ENCODE measurements at places on chromosomes 7 and 10.

DNA sequence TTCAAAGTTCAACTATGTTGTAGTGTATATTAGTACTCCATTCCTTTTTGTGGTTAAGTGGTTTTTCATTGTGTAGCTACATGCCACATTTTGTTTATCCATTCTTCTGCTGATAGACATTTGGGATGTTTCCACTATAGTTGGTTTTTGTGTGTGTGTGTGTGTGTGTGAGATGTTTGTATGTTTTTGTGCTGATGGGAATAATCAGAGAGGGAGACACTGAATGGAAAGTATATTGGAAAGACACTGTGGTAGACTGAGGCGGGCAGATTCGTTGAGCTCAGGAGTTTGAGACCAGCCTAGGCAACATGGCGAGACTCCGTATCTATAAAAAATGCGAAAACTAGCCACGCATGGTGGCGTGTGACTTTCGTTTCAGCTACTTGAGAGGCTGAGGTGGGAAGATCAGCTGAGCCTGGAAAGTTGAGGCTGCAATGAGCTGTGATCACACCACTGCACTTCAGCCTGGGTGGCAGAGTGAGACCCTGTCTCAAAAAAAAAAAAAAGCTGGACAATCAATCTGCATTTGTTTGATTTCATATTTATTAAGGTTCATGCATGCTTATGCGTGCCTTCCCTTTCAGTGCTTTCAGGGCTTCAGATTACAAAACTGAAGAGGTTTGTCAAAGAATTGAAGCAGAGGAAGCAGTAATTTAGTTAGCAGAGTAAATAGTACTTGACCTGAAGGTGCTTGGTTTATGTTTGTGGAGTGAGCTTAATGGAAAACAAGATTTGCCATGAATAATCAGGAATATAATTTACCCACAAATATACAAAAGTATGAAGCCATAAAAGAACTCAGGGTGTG, 14.7 kb downstream of the SEC24C start:
- DNase-seq, result no peak

DNA sequence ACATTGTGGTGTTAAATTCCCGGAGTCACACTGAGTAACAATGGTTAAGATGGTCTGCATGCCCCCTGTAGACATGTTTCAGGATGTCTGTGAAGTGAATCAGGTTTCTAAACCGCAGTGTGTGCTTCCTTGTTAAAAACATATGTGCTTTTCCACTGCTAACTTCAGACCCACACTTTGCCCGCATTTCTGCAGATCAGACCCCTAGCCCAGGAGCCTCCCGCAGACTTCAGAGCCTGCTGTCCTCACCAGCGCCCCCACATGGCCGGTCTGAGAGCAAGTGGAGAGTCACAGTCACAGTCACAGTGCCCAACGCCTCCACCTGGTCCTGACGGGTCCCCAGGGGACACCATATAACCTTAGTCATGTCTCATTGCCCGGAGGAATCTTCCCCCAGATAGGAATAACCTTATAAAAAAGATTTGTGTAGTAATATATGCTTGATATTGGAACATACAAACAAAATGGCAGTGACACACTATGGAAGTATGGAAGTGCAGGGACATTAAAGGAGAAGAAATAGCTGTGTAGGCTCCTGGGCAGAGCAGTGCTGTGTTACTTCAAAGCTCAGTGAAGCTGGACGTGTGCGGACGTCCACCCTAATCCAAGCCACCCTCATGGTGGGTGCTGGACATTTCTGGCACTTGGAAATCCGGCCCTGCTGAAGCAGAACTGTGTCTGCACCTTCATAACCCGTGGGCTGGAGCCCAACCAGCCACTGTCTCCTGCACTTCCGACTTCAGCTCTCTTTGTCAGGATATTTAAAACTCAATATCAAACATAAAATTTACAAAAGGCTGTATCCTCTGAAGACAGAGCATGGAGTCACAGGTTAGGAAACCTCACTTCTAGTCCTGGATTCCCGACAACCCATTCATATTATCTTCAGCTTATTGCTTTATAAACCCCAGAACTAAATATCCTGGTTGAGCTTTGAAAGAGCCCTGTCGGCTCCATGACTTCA, 29.0 kb downstream of the GSTO2 start:
- DNase-seq, result peak; percentile 89

DNA sequence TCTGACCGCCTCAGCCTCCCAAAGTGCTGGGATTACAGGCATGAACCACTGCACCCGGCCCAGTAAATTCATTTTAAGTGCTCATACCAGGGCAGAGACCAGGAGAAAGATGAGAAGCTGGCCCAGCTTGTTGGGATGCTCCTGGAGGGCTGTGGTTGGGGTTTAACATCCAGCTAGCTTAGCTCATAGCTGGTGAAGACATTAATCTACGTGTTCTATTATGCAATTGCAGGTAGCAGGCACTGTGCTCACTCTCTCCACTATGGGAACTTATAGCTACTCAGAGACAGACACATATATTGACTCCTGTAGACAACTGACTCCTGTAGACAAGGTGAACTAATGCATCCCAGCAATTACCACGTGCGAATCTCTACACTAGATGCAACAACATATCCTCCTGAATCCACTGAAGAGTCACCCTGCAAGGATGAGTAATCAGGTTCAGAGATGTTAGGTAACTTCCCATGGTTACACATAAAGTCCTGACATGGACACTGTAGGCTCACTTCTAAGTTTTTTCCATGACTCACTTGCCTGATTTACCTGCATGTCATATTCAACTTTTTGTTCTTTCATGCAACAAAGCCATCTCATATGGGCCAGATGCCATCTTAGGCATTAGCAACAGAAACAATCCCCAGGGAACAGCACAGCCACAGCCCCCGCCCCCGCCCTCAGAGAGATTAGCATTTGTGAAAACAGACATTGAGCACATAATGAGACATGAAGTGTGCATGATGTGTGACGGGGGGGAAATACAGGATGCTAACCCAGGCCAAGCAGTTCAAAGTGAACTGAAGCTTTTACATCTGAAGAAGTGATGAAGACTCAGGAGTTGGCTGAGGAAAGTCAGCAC, 37.2 kb downstream of the ERLIN1 start:
- DNase-seq, result no peak

DNA sequence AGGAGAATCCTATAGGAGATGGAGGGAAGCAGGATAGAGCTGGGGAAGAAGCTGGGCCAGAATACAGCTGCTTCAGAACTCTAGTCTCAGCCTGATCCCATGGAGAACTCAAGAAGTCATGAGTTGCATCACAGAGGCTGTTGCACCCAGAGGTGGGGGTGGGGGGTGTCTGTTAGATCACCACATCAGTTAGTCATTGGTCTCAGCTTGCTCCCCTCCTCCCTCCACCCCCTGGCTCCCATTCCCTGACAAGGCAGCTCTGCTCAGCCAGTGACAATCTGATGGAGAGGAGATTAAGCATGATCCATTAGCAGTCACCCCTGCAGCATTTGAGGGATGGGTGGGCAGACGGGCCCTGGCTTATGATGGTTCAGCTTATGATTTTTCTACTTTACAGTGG, 58.4 kb upstream of the FGL2 start:
- DNase-seq, result no peak

DNA sequence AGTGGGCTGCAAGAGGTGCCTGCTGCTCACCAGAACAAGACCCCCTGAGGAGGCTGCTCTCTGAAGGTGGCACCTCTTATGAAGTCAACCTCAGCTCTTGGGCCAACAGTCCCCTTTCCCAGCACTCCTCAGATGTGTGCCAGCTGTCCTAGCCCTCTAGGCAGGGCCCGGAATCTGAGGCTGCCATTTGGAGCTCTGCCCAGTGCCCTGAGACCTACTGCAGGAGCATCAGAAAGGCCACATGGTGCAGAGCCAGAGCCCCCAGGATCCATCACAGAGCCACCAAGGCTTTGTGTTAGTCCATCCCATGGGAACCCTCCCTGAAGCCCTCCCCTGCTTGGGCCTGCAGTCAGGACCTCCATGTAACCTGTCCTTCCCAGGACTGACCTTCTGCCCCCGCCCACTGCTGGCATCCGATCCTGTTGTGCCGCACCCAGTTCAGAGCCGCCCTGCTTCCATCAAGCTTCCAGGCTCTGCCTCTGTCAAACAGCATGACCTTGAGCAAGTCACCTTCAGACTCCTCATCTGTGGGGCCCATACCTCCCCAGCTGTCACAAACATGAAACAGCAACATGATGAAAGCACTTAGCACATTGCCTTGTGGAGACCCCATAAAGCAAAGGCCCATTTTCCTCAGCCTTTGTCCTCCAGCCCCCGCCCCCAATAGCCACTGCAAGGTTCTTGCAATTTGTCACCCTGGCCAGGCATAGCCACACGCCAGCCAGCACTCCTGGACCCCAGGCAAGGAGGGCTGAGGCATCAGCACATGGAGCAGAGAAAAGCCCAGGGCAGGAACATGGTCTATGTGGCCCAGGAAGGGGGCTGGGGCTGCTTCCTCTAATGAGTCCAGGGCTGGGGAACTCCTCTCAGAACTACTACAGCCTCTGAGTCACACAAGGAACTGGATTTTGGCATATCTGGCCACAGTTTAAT, 51.7 kb downstream of the GRID1 start:
- DNase-seq, result no peak

GRCh38 chr10:22685926-22686325, 28.5 kb downstream of the PIP4K2A start:
- DNase-seq, result no peak

DNA sequence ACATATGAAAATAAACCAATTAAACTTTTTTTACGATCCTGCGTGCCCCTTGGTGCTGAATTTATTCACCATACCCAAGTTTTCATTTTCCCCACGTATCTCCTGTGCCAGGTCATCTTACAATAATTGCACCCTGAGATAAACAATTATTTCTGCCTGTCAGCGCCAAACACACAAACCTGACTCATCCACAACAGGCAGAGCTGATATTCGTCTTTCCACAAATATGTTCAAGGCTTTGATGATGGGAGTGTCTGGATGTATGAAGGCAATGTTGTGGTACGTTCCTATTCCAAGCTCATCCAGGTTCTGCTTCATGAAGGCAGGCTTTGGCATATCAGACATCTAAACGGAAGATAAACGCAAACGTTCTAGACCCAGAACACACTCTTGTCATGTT, 45.8 kb upstream of the RHEB start:
- DNase-seq, result no peak

DNA sequence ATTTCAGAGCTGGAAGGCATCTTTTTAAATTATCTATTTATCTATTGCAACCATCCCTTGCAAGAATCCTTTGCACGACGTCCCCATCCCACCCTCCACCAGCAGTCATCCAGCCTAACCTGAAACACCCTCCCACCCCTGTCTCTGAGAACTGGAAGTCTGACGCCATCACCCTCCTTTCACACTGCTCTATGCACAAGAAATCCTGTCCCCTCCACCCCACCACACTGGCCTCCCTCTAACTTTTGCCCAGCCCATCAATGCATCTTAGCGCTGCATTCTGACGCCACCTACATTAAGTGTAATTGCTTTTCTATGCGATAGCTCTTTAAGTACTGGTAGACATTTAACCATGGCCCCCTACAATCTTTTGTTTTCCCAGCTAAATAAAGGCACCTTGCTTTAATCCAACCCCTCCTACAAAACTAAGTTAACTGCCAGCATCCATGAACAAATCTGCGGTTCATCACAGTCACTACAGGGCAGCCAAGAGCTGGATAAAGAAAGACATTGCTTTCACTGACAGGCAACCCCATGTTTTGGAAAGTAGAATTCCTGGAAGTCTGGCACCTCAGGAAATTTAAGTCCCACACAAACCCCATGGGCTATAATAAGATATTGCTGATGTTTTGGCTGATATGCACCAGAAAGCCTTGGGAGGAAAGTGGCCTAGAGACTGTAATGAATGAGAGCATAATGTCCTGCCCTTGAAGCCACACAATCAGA, 128.0 kb downstream of the GLI3 start:
- DNase-seq, result no peak

GRCh38 chr7:109967406-109967805, 1123.5 kb upstream of the LRRN3 start:
- no peak for DNase-seq

DNA sequence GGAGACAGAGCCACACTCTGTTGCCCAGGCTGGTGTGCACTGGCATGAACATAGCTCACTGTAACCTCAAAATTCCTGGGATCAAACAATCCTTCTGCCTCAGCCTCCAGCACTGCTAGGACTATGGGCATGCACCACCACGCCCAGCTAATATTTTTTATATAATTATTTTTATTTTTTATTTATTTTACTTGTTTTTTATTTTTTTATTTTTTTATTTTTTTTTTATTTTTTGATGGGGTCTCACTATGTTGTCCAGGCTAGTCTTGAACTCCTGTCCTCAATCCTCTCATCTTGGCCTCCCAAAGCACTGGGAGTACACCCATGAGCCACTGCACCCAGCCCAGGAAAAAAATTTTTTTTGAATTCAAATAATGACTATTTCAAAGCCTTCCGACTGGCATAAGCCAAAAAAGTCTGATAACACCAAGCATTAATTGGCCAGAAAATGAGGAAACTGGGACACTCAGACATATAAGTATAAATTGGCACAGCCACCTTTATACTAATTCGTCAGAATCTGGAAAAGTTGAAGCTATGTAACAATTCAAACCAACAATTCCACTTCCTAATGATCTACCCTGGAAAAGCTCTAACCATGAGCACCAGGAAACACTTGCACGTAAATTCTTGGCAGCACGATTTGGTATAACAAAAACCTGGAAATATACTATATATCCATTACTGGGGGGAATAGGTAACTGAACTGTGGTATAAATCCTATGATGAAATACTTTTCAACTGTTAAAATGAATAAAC, 6.3 kb downstream of the ZC3HAV1 start:
- DNase-seq, result no peak

DNA sequence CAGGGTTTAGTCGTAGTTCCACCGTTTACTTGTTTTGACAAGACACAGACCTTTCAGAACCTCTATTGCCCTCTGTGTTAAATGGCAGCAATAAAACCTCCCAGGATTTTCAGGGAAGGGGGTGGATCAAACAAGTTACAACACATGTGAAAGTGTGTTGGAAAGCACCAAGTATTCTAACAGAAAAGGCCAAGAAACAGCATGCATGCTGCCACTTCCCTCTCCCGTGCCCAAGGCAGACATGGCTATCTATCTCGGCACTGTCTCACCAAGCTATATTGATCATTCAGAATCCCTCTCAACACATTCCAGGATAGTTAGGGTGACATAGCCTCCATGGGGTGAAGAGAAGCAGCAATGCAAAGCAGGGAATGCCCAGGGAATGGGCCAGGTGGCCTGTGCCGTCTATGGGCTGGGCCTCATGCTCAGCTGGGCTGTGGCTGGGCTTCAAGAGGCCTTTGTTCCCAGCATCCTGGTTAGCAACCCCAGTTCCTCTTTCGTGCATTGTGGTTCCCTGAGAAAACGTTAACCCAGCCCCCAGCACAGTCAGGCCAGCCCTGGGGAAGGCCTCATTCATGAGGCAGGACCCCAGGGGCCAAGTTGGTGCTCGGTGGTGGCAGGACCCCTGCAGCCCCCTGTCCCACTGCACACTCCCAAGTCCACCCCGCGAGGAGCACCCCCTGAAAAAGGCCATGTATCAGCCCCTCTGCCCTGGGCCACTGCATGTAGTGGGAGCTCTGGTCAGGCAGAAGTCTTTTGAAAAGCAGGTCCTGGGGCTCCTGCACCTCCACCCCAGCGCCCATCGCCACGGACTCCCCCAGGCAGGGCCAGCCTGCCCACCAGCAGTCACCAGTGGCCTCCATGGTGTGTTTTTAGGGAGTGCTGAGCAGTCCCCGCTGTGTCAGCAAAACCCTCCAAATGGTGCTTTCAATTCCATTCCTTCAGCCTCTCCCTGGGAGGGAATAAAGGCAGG, 25.5 kb downstream of the VSIR start:
- DNase-seq, result no peak

Data from GM23338 (cell line).